ENCODE measurements at places on chromosomes 2 and 18. TPM values are rescaled to one million over a fixed set of nuclear protein-coding genes. Genes with fewer than 3 reads are reported as not detected.

Gene TMEM178A
- total RNA-seq = not detected

Gene PROKR1
- not detected for total RNA-seq

Gene NEB
- 0.11 TPM for total RNA-seq

Gene SPIRE1
- 13.0 TPM for total RNA-seq

Gene FOXD4L1
- 0.37 TPM for total RNA-seq

Gene CRYBA2
- total RNA-seq = not detected

Gene KCNIP3
- 1.4 TPM for total RNA-seq

Gene VWA3B
- total RNA-seq = 0.33 TPM

Gene FIGN
- total RNA-seq = 1.3 TPM

Gene CRYGD
- not detected for total RNA-seq

Gene HTR2B
- total RNA-seq = not detected

Gene MBP
- total RNA-seq = 18.0 TPM

Gene HOXD3
- 0.32 TPM for total RNA-seq

Gene STAT4
- total RNA-seq = 4.3 TPM

Gene SERPINB3
- not detected for total RNA-seq

Gene AKAIN1
- not detected for total RNA-seq

Gene CD226
- 0.15 TPM for total RNA-seq

Gene ARHGEF4
- total RNA-seq = 9.2 TPM

Gene COL5A2
- total RNA-seq = 46.6 TPM

Gene SCYGR4
- not detected for total RNA-seq

Gene RMDN2
- 5.8 TPM for total RNA-seq

Gene ZAP70
- not detected for total RNA-seq

Gene CLHC1
- 3.0 TPM for total RNA-seq

Gene COBLL1
- total RNA-seq = 4.1 TPM

Gene C2orf15
- 0.99 TPM for total RNA-seq

Gene KANSL3
- 31.2 TPM for total RNA-seq

Gene ALPI
- total RNA-seq = not detected

Gene NPHP1
- total RNA-seq = 8.7 TPM

Gene PLA2R1
- total RNA-seq = 2.7 TPM

Gene SGPP2
- 0.46 TPM for total RNA-seq

Gene STON1
- 0.39 TPM for total RNA-seq

Gene LYPD1
- 12.0 TPM for total RNA-seq

Gene MAP3K19
- total RNA-seq = not detected

Gene SLC20A1
- total RNA-seq = 149 TPM

Gene EMILIN2
- 14.7 TPM for total RNA-seq

Gene REG3A
- not detected for total RNA-seq

Gene C2orf68
- total RNA-seq = 29.3 TPM

Gene AGFG1
- total RNA-seq = 120 TPM

Gene L3MBTL4
- total RNA-seq = not detected

Gene C2orf78
- total RNA-seq = not detected

Gene COQ10B
- 14.6 TPM for total RNA-seq

Gene ERICH2
- total RNA-seq = not detected

Gene CENPO
- total RNA-seq = 43.1 TPM

Gene CHRNG
- not detected for total RNA-seq
